ENCODE measurements at places on chromosomes 2 and 18.

DNA sequence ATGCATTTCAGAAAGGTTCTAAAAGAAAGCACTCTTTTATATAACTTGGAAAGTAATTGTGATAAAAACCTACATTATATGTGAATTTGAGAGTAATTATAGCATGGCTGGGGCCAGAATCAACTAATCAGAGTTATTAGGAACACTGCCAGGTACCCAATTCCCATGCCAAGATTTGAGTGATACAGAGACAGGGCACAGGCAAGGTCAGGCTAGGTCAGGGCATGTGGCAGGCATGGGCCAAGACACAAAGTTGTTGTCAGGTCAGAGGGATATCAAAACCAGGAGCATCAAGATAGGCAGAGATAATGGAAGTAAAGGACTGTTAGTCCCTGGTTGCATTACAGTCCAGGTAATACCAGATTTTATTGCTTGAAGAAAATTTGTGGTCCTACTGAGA, 87.4 kb downstream of the MYO3B start:
- DNase-seq = no peak

GRCh38 chr18:22470248-22471235, 52.8 kb upstream of the CTAGE1 start:
- no peak for DNase-seq

- no peak for DNase-seq
These were observed 117.7 kb downstream of the CCBE1 start for GRCh38 chr18:59579509-59579908.

DNA sequence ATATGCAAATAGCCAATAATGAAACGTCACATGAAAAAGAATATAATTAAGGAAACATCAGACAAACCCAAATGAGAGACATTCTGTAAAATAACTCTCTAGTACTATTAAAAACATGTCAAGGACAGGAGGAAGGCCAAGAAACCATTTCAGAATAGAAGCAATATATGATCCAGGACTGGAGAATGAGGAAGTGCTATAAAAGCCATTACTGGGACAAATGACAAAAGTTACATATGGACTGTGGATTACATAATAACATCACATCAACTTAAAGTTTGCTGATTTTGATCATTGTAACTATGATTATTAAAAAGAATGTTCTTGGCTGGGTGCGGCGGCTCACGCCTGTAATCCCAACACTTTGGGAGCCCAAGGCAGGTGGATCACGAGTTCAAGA, 81.3 kb downstream of the CRACDL start:
- no peak for DNase-seq

DNA sequence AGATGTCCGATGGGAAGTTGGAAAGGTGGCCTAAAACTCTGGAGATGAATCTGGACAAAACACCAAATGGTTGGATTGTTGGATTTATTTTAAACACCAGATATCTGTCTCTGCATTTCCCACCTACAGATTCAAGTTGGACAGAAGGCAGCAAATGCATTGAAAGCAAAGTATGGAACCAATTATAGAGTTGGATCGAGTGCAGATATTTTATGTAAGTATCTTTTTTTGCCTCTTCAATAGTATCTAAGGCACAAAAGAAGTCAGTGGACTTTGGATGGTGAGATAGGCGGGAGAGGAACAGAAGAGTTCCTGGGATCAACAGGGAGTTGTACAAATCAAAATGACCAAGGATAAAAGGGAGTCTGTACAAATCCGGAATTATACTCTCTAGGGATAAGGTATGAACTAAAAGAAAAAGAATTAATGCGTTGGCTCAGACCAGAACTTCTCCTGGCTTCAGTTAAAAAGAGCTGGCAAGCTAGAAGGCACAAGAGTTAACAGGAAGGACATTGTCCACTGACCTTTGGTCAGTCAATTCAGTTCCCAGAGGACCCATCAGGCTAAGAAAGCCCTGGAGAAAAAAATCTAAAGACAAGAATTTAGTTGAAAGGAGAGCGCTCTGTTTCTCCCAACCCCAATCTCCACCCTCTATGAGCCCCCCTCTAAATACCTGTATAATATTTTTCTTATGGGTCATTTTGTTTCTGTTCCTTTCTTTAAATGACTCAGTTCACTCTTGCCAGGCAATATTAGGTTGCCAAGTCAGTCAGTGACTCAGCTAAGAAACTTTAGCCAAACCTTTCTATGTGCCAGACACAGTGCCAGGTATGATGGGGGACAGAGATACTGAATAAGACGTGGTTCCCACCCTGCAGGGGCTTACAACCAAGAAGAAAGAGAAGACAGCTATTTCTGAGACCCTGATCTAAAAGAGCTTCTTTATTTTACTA, 29.1 kb downstream of the CPO start:
- DNase-seq = no peak

DNA sequence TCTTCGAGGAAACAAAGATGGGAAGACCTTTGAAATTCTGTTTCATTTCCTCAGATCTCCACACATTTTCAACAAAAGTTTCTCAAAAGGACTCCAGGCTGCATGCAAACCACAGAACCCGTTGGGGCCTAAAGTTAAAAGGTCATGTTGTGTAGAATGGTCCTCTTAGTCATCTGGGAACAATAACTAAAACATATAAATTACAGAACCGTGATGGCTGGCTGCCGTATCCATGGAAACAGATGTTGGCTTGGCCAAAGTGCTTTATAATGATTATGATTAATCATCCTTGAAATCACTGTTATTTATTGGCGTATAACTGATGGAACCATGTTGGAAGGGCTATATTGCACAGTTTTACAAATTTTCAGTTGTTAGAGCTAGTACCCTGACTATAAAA, 182.8 kb upstream of the CRIM1 start:
- DNase-seq = no peak
